ENCODE measurements at places on chromosomes 4 and X. TPM values are rescaled to one million over a fixed set of nuclear protein-coding genes. Genes with fewer than 3 reads are reported as not detected.
A peak's percentile ranks its signal among the peaks of the same experiment; 100 is the strongest.

The RHOH gene
- total RNA-seq, result 114 TPM

The F8A2 gene
- total RNA-seq, result not detected

DNA sequence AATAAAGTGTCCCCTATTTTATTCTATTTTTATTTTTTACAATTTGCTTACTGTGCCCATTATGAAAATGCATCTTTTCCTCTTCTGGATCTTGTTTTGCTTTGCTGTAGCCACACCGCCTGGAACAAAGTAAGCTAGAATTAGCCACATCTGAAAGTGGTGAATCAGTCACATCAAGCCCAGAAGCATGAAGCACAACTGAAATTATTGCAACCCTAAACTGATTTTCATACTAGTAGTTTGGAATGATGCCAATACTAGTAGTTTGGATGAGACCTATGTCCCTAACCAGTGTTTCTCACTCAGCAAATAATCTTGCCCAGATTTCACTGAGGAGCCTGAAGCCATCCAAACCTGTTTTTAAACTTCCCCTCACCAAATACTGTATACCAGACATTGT lies 303.0 kb downstream of the EPHA5 start:
- no peaks in the 10 kb centered on the region for H3K27me3 ChIP-seq
- no peak for DNase-seq
- H3K36me3 ChIP-seq, result no peaks in the 10 kb centered on the region
- no peak overlapping the region for H3K27ac ChIP-seq
- H3K4me3 ChIP-seq, result no peak overlapping the region

DNA sequence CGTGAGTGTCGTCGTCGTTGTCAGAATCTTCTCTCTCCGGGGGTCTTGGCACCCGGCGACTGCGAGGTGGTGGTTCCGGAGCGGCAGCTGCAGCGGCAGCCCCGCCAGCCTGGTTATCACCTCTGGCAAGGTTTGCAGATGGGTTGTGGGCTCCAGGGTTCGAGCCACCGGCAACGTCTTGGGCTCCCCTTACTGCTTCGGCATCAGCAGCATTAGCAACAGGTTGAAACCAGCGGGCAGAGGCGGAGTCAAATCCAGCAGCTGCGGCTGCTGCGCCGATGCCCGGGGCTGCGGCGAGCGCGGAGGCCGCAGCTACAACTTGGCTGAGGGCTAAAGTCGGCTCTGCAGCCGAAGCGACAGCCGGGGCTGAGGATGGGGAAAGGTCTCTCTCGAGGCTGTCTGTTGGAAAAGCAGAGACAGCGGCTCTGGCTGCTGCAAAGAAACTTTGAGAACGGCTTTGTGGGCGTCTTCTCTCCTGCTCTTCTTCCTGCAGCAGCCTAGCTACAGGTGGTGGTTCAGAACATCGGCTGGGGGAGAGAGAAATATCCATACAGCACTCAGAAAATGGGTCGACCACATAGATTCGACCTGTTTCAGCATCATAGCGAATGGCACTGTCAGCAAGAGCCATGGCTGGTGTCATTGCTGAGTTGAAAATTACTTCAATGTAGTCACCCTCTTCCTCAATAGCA lies 3.6 kb downstream of the IRS4 start:
- H3K27me3 ChIP-seq, result peaks cover 70% of the 10 kb centered on the region
- no peak overlapping the region for H3K27ac ChIP-seq
- H3K36me3 ChIP-seq, result peaks cover 1% of the 10 kb centered on the region
- no peak overlapping the region for H3K4me3 ChIP-seq

DNA sequence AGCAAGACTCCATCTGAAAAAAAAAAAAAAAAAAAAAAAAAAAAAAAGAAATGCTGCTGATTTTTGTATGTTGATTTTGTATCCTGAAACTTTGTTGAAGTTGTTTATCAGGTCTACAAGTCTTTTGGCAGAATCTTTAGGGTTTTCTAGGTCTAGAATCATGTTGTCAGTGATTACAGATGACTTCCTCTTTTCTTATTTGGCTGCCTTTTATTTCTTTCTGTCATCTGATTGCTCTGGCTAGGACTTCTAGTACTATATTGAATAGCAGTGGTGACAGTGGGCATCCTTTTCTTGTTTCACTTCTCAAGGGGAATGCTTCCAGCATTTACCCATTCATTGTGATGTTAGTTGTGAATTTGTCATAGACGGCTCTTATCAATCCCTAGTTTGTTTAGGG lies 334.4 kb downstream of the SPRY1 start:
- H3K4me3 ChIP-seq, result no peak overlapping the region
- no peak overlapping the region for H3K27ac ChIP-seq
- H3K36me3 ChIP-seq, result no peaks in the 10 kb centered on the region
- DNase-seq, result no peak
- no peaks in the 10 kb centered on the region for H3K4me1 ChIP-seq

- no peaks in the 10 kb centered on the region for H3K27me3 ChIP-seq
- no peak overlapping the region for H3K4me3 ChIP-seq
- no peak for DNase-seq
- H3K36me3 ChIP-seq, result no peaks in the 10 kb centered on the region
Measured at GRCh38 chr4:104677116-104677515, 182.4 kb upstream of the CXXC4 start.

DNA sequence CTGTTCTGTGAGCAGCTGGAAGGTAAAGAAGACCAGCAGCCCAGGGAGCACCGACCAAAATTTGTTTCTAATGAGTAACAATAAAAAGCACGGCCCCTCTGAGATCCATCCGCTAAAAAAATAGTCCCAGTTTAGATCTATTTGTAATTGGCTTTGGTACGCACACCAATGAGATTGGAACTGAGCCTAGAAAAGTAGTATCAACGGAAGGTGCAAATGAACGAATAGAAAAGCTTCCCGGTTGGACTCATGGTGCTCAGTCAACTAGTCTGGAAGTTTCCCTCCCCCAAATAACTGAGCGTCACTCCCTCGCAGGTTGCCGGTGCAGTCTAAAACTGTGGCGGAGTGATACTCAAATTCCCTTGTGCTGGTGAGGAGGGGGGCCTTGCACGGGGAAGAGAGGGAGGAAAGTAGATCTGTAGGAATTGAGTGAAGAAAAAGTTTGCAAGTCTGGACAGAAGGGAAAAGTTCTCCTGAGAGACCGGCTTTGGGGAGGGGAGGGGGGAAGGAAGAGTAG lies at the start of gene COL4A5:
Gene COL4A5, plus strand, starts transcription at position 413 of the 517 bp plus-strand sequence. CDS start 288 bp downstream, outside the sequence.
- H3K36me3 ChIP-seq, result no peaks in the 10 kb centered on the region
- peaks cover 4% of the 10 kb centered on the region for H3K4me1 ChIP-seq
- no peak for DNase-seq
- H3K27ac ChIP-seq, result no peak within 1 kb of the TSS
- peak within 1 kb of the TSS; percentile 50 for H3K4me3 ChIP-seq
- H3K27me3 ChIP-seq, result peaks cover 38% of the 10 kb centered on the region

DNA sequence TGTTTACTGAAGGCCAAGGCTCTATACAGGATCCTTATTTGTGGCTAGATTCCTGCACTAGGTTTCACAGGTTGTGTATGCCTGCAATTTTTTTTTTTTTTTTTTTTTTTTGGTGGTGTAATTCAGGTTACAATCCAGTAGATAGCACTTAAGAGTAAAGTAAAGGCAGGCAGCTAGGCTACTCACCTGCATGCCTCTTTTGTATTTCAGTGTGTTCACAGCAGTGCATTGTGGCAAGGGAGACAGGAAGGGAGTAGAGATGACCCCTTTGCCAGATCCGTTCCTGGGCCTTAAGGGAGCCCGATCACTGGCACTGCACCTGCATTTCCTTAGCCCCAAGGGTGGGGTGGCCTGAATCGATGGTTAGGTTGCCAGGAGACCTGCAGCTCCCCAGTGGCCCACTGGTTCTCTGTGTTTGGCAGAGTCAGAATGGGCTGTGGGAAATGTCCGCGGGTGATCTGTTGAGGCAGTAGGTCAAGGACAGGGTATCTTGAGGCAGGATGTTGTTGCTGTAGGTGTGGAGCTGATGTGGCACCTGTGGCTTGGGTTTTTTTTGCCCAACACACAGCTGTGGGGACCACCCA lies 374.9 kb upstream of the AADAT start:
- no peaks in the 10 kb centered on the region for H3K36me3 ChIP-seq
- no peaks in the 10 kb centered on the region for H3K4me1 ChIP-seq
- no peaks in the 10 kb centered on the region for H3K27me3 ChIP-seq
- no peak overlapping the region for H3K4me3 ChIP-seq
- H3K27ac ChIP-seq, result no peak overlapping the region
- DNase-seq, result no peak

GRCh38 chr4:85302756-85303155 lies 172.2 kb upstream of the ARHGAP24 start:
- no peaks in the 10 kb centered on the region for H3K27me3 ChIP-seq
- no peak for DNase-seq
- H3K27ac ChIP-seq, result no peak overlapping the region
- H3K4me1 ChIP-seq, result no peaks in the 10 kb centered on the region
- no peak overlapping the region for H3K4me3 ChIP-seq

DNA sequence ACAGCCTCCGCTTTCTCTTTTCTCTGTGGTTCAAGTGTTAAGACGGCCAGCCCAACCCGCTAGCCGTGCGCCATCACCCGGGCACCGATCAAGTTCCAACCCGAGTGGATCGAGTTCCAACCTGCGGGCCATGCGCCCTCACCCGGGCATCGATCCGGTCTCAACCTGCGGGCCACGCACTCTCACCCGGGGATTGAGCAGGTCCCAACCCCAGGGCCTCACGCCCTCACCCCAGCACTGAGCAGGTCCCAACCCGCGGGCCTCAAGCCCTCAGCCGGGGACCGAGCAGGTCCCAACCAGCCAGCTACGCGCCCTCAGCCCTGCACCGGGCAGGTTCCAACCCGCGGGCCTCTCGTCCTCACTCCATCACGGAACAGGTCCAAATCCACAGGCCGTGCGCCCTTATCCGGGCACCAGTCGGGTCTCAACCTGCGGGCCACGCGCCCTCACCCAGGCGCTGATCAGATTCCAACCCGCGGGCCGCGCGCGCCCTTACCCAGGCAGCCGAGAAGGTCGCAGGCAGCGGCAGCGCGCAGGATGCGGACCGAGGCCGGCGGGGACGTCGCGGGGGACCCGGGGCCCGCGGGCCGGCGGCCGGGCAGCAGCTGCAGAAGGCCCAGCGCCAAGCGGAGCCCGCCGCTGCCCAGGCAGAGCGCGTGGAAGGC lies 443 bp downstream of the GPR143 start:
- peaks cover 40% of the 10 kb centered on the region for H3K27me3 ChIP-seq
- peaks cover 4% of the 10 kb centered on the region for H3K4me1 ChIP-seq
- no peak for DNase-seq
- no peaks in the 10 kb centered on the region for H3K36me3 ChIP-seq

GRCh38 chr4:19694812-19695211 lies 556.9 kb upstream of the SLIT2 start:
- H3K27ac ChIP-seq, result no peak overlapping the region
- DNase-seq, result no peak
- H3K27me3 ChIP-seq, result no peaks in the 10 kb centered on the region
- H3K4me3 ChIP-seq, result no peak overlapping the region

DNA sequence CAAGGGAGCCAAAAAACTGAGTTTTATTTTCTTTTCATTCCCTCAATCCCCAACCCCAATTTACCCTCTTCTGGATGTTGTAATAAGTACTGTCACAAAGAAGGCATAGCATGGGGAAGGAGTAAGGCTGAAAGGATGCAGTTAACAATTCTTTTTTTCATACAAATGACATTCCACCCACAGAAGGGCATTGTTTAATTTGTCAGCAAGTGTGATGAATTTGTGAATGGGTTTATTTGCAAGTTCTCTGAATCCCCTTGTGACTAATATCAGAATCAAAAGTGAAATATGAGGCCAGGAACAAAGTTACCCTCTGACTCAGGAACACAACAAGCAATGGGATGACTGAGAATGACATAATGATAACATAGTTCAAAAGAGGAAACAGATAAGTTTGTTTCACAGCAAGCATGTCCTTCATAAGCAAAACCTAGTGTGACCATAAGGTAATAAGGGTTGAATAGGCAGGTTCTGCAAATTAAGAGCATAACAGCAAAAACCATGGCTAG lies 2.1 kb downstream of the GEMIN8 start:
- no peak for DNase-seq
- H3K4me1 ChIP-seq, result peaks cover 18% of the 10 kb centered on the region

The FAM200B gene
- total RNA-seq, result 13.1 TPM

DNA sequence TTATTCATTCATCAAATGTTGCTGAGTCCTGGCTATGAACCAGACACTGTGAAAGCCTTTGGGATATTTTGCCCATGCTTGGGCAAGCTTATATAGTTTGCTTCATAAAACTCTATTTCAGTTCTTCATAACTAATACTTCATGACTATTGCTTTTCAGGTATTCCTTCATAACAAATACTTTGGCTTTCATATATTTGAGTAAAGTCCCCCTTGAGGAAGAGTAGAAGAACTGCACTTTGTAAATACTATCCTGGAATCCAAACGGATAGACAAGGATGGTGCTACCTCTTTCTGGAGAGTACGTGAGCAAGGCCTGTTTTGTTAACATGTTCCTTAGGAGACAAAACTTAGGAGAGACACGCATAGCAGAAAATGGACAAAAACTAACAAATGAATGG lies 1.7 kb upstream of the AFP start:
- H3K4me3 ChIP-seq, result no peak overlapping the region
- no peak overlapping the region for H3K27ac ChIP-seq
- H3K36me3 ChIP-seq, result no peaks in the 10 kb centered on the region
- H3K27me3 ChIP-seq, result peaks cover 15% of the 10 kb centered on the region
- H3K4me1 ChIP-seq, result no peaks in the 10 kb centered on the region
- DNase-seq, result no peak

DNA sequence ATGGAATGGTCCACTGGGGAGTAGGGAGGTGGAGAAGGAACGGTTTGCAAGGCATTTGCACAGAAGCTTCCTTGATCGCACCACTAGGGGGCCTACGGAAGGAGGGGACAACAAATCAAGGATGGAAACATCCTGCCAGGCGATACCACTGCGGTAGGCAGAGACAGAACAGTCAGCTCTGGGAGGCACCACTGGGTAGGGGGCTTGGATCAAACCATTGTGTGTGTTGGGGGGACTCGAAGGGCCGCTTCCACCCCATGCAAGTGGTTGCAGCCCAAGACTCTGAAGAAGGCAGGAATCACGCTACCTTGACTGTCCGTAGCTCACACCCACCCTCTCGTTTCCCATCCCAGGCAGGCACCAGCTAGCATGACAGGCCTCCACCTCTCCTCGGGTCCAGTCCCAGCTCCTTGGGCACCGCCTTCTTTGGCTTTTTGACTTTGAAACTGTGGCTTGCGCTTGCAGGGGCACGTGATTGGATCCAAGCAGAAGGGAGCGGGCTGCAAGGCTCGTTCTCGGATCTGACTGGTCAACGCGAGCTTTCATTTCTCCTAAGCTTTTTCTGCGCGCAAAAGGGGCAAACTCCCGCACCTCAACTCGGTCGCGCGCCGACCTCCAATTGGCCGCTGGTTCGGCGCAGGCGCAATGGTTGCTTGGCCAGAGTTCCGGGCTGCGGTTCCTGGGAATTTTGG lies 28.4 kb downstream of the GAGE1 start:
- H3K4me1 ChIP-seq, result no peaks in the 10 kb centered on the region
- H3K27ac ChIP-seq, result peak overlapping the region; percentile 54
- no peaks in the 10 kb centered on the region for H3K36me3 ChIP-seq
- H3K4me3 ChIP-seq, result peak overlapping the region; percentile 67
- H3K27me3 ChIP-seq, result peaks cover 6% of the 10 kb centered on the region
- DNase-seq, result peak; percentile 38

- no peaks in the 10 kb centered on the region for H3K27me3 ChIP-seq
- no peak overlapping the region for H3K27ac ChIP-seq
- H3K36me3 ChIP-seq, result peaks cover 27% of the 10 kb centered on the region
- H3K4me3 ChIP-seq, result no peak overlapping the region
- DNase-seq, result no peak
- H3K4me1 ChIP-seq, result peaks cover 46% of the 10 kb centered on the region
Measured at GRCh38 chrX:135535077-135535940, 14.8 kb downstream of the INTS6L start.
